MCF 10A (cell line): ENCODE measurements at places on chromosomes 2 and 18. TPM values are rescaled to one million over a fixed set of nuclear protein-coding genes. Genes with fewer than 3 reads are reported as not detected.

DNA sequence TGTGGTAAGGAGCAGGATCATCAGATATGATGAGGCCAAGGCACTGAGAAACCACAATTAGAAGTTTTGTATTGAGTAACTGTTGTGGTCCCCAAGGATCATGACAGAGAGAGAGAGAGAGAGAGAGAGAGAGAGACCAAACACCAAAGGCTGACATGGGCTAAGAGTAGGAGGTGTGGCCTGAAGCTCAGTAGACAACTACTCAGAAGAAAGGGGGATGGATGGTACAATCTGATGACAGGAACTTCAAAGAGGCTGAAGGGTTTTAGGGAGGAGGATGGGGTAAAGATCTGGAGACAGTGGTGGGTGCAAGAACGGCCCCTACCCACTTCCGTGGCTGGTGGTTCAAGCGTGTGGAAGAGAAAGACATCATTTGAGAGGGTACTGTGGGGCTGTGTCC lies 135.0 kb downstream of the DCDC2C start:
- DNase-seq: no peak

- no peak for DNase-seq
Measured at GRCh38 chr2:152729844-152730243, 11.4 kb downstream of the ARL6IP6 start.

GRCh38 chr2:44836174-44836573 lies 105.3 kb upstream of the SIX3 start:
- DNase-seq: peak; percentile 10

DNA sequence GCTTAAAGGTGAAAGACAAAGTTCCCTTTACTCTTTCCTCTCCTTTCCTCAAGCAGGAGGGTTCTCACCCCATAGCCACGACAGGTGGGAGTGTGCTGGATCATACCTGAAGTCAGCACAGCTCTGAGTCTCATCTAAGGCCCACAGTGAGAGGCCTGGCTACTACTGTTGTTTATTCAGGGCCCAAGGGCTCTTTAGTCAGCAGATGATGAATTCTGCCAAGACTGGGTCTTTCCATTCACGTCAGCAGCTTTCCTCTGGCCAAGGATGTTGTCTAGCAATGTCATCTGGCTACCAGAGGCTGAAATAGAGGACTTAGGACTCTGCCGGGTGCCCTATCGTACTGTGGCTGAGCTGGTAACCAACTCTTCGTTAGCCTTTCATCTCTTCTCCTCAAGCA lies 308.4 kb upstream of the THUMPD2 start:
- DNase-seq: no peak

- no peak for DNase-seq
Measured at GRCh38 chr2:204706939-204707338, 161.7 kb downstream of the PARD3B start.

LRP2 gene
- 0.02 and 0.07 TPM in 2 replicates for total RNA-seq

- DNase-seq: no peak
Measured at GRCh38 chr2:102843764-102844443, 82.1 kb downstream of the TMEM182 start.

- DNase-seq: no peak
Measured at GRCh38 chr2:8529706-8530277, 152.1 kb upstream of the ID2 start.
